ENCODE measurements at places on chromosomes 2 and 18.

- H3K36me3 ChIP-seq, result no peaks in the 10 kb centered on the region
- H3K4me1 ChIP-seq, result no peaks in the 10 kb centered on the region
- no peaks in the 10 kb centered on the region for H3K27me3 ChIP-seq
- H3K4me3 ChIP-seq, result no peak overlapping the region
Measured at GRCh38 chr2:133054297-133054696, 384.3 kb upstream of the LYPD1 start.

GRCh38 chr2:54981385-54981784, 68.9 kb downstream of the RTN4 start:
- DNase-seq, result no peak
- H3K4me3 ChIP-seq, result no peak overlapping the region
- H3K27ac ChIP-seq, result no peak overlapping the region
- H3K27me3 ChIP-seq, result peaks cover 28% of the 10 kb centered on the region

DNA sequence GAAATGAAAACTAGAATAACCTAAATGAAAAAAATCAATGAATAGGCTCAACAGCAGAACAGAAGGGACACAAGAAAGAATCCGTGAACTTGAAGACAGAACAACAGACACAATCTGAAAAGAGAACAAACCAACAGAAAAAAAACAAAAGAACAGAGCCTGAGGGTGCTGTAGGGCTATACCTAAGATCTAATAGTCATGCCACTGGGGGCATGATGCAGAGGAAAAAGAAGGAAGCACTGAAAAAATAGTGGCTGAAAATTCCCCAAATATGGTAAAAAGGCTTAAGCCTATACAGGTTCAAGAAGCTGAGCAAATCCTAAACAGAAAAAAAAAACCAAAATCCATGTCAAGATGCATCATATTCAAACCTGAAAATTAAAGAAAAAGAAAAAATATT, 50.3 kb downstream of the KANSL3 start:
- no peak overlapping the region for H3K4me3 ChIP-seq
- H3K4me1 ChIP-seq, result peaks cover 18% of the 10 kb centered on the region
- H3K27me3 ChIP-seq, result no peaks in the 10 kb centered on the region
- peaks cover 13% of the 10 kb centered on the region for H3K36me3 ChIP-seq

DNA sequence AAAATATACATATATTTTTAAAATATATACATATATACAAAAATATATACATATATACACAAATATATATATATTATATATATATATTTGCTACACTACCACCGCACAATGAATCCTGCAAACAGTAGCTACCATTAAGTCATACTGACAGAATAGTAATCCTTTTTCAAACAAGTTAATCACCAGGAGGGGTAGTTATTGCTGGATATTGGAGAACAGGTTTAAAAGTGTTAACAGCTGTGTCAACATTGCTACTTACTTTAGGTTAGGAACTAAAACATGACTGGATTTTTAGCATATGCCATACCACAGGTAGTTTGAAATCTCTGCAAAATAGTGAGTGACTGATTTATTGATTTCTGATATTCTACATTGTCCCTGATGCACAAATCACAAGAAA, 529.1 kb upstream of the CDH7 start:
- H3K36me3 ChIP-seq, result no peaks in the 10 kb centered on the region
- no peak for DNase-seq
- no peak overlapping the region for H3K4me3 ChIP-seq
- H3K27me3 ChIP-seq, result no peaks in the 10 kb centered on the region

DNA sequence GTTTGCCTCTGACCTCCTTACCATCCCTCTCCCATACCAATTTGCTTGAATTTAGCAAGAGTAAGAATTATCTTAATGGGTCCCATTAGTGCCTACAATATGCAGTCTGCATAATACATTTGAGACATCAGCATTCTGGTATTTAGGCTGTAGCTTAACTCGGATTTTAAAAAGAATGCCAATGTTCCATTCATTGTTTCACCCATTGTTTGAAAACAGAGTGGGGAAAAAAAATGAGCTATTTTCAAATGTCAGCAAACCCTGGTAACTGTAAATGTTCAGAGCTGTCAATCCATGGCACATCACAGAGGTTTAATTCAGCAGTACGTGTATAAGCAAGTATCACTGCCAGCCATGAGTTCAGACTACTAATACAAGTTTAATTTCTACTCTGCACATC, 61.9 kb upstream of the TSPYL6 start:
- DNase-seq, result no peak
- peaks cover 11% of the 10 kb centered on the region for H3K4me1 ChIP-seq
- no peak overlapping the region for H3K27ac ChIP-seq
- H3K36me3 ChIP-seq, result no peaks in the 10 kb centered on the region
- no peak overlapping the region for H3K4me3 ChIP-seq
- H3K27me3 ChIP-seq, result no peaks in the 10 kb centered on the region

DNA sequence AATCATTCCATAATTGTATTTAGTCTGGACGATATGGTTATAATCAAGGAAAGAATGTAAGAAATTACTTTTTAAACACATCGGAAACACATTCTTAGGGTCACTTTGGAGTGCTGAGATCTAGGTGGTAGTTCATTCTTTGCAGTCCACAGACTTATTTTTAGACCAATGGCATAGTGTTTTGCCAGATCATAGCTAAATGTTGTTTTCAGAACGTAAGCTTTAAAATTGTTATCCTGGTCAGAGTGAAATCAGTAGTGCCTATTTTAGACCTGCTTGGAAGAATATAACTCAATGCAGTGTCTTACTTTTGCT, 4.3 kb downstream of the MYL12A start:
- peak overlapping the region; percentile 100 for H3K27ac ChIP-seq
- H3K27me3 ChIP-seq, result no peaks in the 10 kb centered on the region
- peaks cover 87% of the 10 kb centered on the region for H3K4me1 ChIP-seq
- H3K36me3 ChIP-seq, result peaks cover 52% of the 10 kb centered on the region

- peaks cover 3% of the 10 kb centered on the region for H3K36me3 ChIP-seq
- no peaks in the 10 kb centered on the region for H3K27me3 ChIP-seq
- no peak for DNase-seq
- H3K27ac ChIP-seq, result peak overlapping the region; percentile 95
Measured at GRCh38 chr2:217931846-217932560, 70.8 kb downstream of the TNS1 start.

- H3K4me1 ChIP-seq, result no peaks in the 10 kb centered on the region
- H3K36me3 ChIP-seq, result peaks cover 5% of the 10 kb centered on the region
- no peak overlapping the region for H3K4me3 ChIP-seq
- H3K27ac ChIP-seq, result no peak overlapping the region
- H3K27me3 ChIP-seq, result no peaks in the 10 kb centered on the region
Measured at GRCh38 chr2:63127594-63127993, 77.0 kb downstream of the OTX1 start.

GRCh38 chr2:137523931-137524330, 440.3 kb upstream of the HNMT start:
- no peak overlapping the region for H3K27ac ChIP-seq
- no peak overlapping the region for H3K4me3 ChIP-seq
- DNase-seq, result no peak
- H3K27me3 ChIP-seq, result no peaks in the 10 kb centered on the region

GRCh38 chr2:234676109-234676782, 179.4 kb upstream of the ARL4C start:
- H3K27me3 ChIP-seq, result no peaks in the 10 kb centered on the region
- H3K27ac ChIP-seq, result no peak overlapping the region
- DNase-seq, result no peak
- H3K36me3 ChIP-seq, result no peaks in the 10 kb centered on the region
- no peak overlapping the region for H3K4me3 ChIP-seq

GRCh38 chr2:127506510-127506909, 19.8 kb downstream of the IWS1 start:
- no peak overlapping the region for H3K27ac ChIP-seq
- no peak for DNase-seq
- no peak overlapping the region for H3K4me3 ChIP-seq
- H3K27me3 ChIP-seq, result no peaks in the 10 kb centered on the region
- peaks cover 39% of the 10 kb centered on the region for H3K36me3 ChIP-seq
- peaks cover 48% of the 10 kb centered on the region for H3K4me1 ChIP-seq

GRCh38 chr18:58495207-58495606, 133.7 kb downstream of the ALPK2 start:
- no peak for DNase-seq
- H3K36me3 ChIP-seq, result no peaks in the 10 kb centered on the region
- no peak overlapping the region for H3K4me3 ChIP-seq
- H3K27ac ChIP-seq, result peak overlapping the region; percentile 73

GRCh38 chr2:88170472-88170892, 336 bp downstream of the THNSL2 start:
- H3K4me1 ChIP-seq, result peaks cover 21% of the 10 kb centered on the region
- DNase-seq, result no peak
- peaks cover 3% of the 10 kb centered on the region for H3K36me3 ChIP-seq

DNA sequence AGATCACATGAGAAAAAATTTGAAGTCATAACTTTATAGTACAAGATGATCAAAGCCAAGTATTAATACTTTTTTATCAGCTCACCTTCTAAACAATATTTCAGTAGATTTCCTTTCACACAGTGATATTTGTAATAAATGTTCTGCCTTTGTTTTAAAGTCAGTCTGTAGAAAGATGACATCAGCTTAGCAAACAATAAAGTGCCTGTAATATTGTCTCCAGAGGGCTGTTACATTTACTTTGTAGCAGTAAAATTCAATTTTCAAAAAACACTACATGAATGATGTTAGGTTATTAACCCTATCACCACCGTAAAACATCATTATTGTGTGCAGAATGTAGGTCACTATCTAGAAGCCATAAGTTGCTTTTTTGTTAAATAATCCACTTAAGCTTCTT, 49.6 kb downstream of the ZEB2 start:
- no peak overlapping the region for H3K27ac ChIP-seq
- H3K36me3 ChIP-seq, result no peaks in the 10 kb centered on the region
- no peak for DNase-seq
- no peaks in the 10 kb centered on the region for H3K27me3 ChIP-seq
- peaks cover 82% of the 10 kb centered on the region for H3K4me1 ChIP-seq

DNA sequence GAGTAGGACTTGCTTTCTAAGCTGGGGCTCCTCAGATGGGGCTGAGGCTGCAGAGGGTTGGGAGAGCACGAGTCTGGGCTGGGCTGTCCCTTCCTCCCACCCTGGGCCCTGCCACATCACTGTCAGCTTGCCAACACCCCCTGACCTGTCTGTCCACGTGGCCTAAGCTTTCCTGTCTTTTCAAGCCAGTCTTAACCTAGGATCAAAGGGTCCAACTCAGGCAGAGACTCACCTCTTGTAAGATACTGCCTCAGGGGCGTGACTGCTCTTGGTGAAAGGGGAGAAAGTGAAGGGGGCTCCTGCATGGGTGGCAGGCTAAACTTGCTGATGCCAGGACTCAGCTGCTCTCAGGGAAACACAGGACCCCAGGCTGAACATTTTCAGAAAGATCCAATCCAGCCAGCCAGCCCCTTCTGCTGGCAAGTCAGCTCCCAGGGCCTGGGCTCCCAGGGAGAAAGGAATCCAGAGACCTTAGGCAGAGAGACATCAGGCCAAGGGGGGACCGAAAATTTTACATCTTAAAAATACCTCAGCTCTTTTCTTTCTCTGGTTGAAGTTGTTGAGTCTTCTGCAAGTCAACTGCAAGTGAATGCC, 144.2 kb upstream of the ID2 start:
- no peak for DNase-seq
- H3K36me3 ChIP-seq, result no peaks in the 10 kb centered on the region
- H3K4me1 ChIP-seq, result peaks cover 46% of the 10 kb centered on the region
- no peaks in the 10 kb centered on the region for H3K27me3 ChIP-seq
- no peak overlapping the region for H3K4me3 ChIP-seq
- H3K27ac ChIP-seq, result no peak overlapping the region

DNA sequence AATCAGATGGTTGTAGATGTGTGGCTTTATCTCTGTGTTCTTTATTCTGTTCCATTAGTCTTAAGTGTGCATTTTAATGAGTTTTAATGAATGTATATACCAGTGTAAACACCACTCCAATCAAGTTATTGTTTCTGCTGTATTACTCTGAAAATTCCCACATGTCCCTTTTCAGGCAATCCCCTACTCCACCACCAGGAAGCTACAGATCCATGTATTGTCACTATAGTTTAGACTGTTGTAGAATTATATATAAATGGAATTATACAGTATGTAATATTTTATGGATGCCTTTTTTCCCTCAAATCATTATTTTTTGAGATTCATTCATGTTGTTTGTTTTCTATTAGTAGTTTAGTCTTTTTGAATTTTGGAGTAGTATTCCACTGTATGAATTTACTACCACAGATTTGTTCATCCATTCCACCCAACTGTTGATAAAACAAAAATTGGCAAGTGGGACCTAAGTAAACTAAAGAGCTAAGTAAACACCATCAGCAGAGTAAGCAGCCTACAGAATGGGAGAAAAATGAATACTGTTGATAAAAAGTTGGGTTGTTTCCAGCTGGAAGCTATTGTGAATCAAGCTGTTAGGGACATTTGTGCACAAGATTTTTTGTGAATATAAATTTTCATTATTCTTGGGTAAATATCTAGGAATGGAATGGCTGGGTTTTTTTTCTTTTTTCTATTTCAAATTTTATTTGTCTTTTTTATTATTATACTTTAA, 262.0 kb downstream of the CAMKMT start:
- no peaks in the 10 kb centered on the region for H3K36me3 ChIP-seq
- DNase-seq, result no peak
- no peaks in the 10 kb centered on the region for H3K27me3 ChIP-seq
- no peak overlapping the region for H3K27ac ChIP-seq

DNA sequence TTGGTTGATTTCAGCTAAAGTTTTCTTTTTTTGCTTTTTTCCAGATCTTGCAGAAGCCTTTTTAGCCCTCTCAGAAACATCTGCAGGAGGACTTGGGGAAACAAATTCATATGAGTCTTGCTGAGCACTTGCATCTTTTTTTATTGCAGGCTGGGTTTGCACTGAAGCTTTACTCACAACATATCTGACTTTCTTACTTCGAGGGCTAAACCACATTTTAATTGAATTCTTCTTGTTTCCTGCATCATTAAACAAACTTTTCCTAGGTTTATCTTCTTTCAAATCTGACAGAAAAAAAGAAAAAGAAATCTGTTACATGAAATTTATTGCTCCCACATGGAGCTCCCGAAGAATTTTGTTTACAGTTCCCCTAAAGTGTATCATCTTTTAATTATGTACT, 28.3 kb downstream of the BARD1 start:
- peaks cover 38% of the 10 kb centered on the region for H3K36me3 ChIP-seq
- H3K27ac ChIP-seq, result no peak overlapping the region
- no peak overlapping the region for H3K4me3 ChIP-seq

- H3K27ac ChIP-seq, result peak overlapping the region; percentile 76
- peaks cover 33% of the 10 kb centered on the region for H3K4me1 ChIP-seq
- peaks cover 3% of the 10 kb centered on the region for H3K27me3 ChIP-seq
- DNase-seq, result no peak
Measured at GRCh38 chr18:23359421-23359820, 93.7 kb upstream of the RIOK3 start.

- H3K4me1 ChIP-seq, result no peaks in the 10 kb centered on the region
- H3K4me3 ChIP-seq, result no peak overlapping the region
- no peak overlapping the region for H3K27ac ChIP-seq
- H3K36me3 ChIP-seq, result peaks cover under 1% of the 10 kb centered on the region
- H3K27me3 ChIP-seq, result peaks cover 4% of the 10 kb centered on the region
- DNase-seq, result no peak
Measured at GRCh38 chr18:23032030-23032582, 99.0 kb downstream of the RBBP8 start.

All from left ventricle myocardium inferior (tissue), 1 donor.